ENCODE measurements at places on chromosomes 4 and X. TPM values are rescaled to one million over a fixed set of nuclear protein-coding genes. Genes with fewer than 3 reads are reported as not detected.

Gene CDKL5
- 1.3 TPM for total RNA-seq

Gene GNRHR
- total RNA-seq = not detected

Gene GASK1B
- not detected for total RNA-seq

Gene EXOC1L
- not detected for total RNA-seq

Gene GPC4
- not detected for total RNA-seq

Gene TCEAL7
- total RNA-seq = not detected

Gene UCP1
- total RNA-seq = not detected
